ENCODE measurements at places on chromosomes 1 and 21.
A peak's percentile ranks its signal among the peaks of the same experiment; 100 is the strongest.

- DNase-seq, result no peak
Measured at GRCh38 chr1:195740862-195741261, 867.4 kb downstream of the KCNT2 start.

GRCh38 chr1:246677842-246678241 lies 46.4 kb upstream of the SCCPDH start:
- no peak for DNase-seq

- no peak for DNase-seq
Measured at GRCh38 chr1:53777272-53777671, 38.3 kb upstream of the GLIS1 start.

DNA sequence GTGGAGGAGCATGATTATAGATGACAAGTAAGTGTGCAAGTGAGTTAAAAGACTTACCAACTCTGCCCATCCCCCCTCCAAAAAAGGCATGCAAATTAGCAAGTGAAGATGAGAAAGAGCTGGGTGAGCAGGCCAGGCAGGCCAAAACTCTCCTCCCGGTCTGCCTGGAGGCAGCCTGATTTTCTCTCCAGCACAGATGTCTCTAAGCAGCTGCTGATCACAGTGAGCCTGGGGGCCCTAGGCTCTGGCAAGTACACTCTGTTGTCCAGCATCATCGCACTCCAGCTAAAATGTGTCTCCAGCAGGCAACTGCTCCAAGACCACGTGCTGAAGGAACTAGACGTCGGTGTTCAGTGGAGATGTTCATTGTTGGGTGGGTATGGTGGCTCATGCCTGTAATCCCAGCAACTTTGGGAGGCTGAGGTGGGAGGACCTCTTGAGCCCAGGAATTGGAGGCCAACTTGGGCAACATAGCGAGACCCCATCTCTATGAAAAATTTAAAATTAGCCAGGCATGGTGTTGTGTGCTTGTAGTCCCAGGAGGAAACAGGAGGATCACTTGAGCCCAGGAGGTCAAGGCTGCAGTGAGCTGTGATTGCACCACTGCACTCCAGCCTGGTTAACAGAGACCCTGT lies 56.7 kb upstream of the PUM1 start:
- peak; percentile 61 for DNase-seq

GRCh38 chr1:41650028-41650880 lies 165.8 kb upstream of the EDN2 start:
- no peak for DNase-seq

DNA sequence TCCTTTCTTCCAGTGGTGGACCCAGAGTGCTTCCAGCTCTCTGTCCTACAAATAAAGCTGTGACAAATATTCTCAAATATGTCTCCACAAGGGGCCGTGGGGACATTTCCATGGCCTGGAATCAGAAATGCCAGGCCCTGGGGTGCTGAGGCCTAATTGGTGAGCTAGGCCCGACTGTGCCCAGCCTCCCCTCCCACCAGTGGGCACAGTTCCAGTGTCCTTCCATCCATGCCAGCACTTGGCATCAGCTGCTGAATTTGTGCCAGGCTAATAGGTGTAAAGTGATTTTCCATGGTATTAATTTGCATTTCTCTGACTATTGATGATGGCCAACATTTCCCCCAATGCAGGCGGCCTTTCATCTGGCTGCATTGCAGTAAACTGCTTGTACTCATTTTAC lies 48.5 kb upstream of the B3GALT5 start:
- no peak for DNase-seq

DNA sequence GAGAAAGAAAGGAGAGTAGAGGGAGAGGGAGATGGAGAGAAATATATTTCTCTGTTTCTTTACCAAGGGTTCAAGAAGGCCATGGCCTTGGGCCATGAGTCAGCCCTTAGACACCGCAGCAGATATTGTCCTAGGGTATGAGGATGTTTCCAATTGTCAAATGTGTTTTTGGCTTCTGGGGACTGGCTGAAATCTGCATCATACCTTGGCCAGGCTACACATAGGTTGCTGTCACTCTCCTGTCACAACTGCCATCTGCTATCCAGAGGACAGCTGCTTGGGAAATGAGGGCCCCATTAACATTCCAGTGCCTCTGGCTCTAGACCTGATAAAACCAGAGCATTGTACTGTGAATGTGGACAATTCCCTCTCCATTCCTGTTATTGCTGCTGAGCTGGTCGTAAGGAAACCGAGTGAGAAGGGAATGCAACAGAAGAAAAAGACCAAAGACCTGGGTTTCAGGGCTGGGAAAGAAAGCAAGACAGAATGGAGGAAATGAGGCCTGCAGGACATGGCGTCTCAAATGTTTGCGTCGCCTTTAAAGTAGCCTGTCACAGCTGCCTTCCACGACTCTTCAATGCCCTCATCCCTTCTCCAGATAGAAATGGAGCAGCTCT lies 8.8 kb upstream of the PIGC start:
- no peak for DNase-seq

GRCh38 chr21:30718239-30718909 lies at the start of gene KRTAP21-3:
TSS of gene KRTAP21-3 (minus strand) at chr21:30718777. CDS start at chr21:30718759, 18 bp downstream.
- no peak for DNase-seq

- no peak for DNase-seq
Measured at GRCh38 chr1:183273300-183273699, 87.2 kb downstream of the LAMC2 start.

DNA sequence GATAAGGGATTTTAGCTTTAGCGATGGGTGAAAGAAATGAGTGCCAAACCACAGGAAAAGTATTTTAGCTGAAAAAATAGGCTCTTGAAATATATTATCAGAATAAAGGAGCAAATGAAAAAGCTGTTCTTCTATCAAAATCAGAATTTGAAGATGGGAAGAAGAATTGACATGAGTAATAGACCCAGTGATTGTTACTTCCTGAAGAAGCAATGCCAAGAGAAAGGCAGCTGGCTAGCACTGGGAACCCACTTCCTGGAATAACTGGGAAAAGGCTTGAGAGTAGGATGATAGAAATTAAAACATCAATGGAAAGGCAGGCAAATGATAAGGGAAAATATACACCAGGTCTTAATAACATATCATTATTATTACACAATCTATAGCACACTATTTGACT lies 29.9 kb upstream of the LYPLAL1 start:
- DNase-seq, result no peak

GRCh38 chr1:3547055-3548005 lies 64.0 kb downstream of the MEGF6 start:
- peak; percentile 63 for DNase-seq

GRCh38 chr1:32872192-32872460 lies 1.4 kb upstream of the FNDC5 start:
- no peak for DNase-seq

DNA sequence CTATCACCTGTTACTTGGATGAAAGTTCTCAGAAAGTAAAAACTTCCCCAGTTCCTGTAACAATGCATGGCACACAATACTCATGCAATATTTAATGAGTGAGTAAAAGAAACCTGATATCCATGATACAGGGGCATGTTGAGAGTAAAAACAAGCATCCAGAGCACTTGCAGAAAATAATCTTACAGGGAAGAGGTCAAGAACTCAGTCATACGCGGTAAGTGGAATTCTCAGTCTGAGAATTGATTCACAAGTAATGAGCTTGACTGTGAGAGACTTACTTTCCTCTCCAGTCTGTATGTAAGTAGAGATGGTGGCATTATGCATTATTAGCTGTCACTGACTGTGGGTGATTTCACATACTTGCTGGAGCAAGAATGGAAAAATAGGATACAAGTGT lies 976.9 kb downstream of the BRINP3 start:
- DNase-seq, result no peak

DNA sequence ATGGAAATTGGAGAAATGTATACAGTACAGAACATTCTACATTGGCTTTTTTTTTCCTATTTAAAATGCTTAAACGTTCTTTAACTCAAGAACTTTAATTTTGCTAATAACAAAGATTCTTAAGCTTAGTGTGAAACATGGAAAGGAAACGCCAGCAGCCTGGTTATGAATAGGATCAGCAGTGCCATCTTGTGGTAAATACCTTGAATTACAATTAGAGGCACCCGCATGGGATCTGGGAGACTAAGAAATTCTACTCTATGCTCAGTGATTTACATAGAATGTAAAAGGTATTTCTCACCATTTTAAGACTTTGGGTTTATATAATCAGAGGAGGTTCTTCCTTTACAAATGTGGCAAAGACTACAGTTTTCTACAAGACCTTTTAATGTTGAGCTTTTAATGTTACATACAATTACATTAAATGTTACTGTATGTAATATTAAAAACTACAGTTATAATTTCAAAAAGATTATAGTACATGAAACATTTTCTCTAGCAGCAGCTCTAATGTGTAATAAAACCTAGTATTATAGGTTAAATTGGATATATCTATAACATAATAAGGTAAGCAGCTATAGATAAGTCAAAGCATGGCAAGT lies 32.1 kb upstream of the APOBEC4 start:
- peak; percentile 87 for DNase-seq

DNA sequence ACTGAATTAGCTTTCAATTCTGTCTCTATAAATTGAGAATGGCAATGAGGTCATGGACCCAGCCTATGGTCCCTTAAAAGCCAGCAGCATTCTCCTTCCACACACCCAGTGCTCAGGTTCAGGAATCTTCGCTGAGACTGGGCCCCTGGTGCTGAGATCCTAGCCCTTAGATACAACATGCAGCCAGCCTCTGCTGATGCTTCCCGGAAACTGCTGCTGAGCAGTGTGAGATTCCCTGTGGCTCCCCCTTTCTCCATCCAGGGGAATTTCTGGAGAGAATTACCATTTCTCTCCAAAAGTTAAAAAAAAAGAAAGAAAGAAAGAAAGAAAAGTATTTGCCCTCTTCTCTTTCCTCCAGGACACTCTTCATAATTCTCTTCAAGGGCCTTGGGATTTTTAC lies 31.7 kb upstream of the RALGPS2 start:
- DNase-seq, result peak; percentile 84

GRCh38 chr1:214076708-214077065 lies 88.9 kb downstream of the PROX1 start:
- no peak for DNase-seq

- peak; percentile 86 for DNase-seq
Measured at GRCh38 chr1:201537891-201538611, 876 bp upstream of the NAV1 start.

GRCh38 chr1:22831729-22832413 lies 121.2 kb downstream of the EPHB2 start:
- DNase-seq, result peak; percentile 42

DNA sequence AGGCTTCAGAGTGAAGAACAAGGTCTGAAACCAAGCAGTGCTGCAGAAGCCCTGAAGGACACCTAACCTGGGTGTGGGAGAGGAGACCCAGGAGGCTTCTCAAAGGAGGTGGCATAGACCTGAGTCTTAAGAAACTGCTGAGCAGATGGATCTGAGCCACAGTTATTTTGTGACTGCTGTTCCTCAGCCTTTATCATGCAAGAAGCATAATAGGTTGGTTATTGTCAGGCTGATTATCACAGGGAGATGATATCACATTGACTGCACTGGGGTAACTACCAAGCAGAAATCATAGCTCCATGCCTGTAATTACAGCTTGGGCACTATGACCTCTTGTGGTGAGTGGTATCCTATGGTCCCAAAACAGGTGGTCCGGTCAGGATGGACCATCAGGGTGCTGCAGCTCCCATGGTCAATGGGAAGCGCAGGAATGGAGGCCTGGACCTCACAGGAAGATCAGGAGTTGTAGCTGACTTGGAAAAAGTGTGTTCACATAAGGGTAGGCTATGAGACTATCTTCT lies 11.5 kb upstream of the ATP2B4 start:
- no peak for DNase-seq

- peak; percentile 61 for DNase-seq
Measured at GRCh38 chr1:147243228-147243685, 773 bp downstream of the CHD1L start.

GRCh38 chr1:67041841-67042503 lies 12.0 kb downstream of the SLC35D1 start:
- DNase-seq, result no peak

GRCh38 chr21:23374155-23374554 lies 2233.1 kb downstream of the MRPL39 start:
- DNase-seq, result no peak

GRCh38 chr1:63662056-63662836 lies 69.0 kb downstream of the PGM1 start:
- peak; percentile 16 for DNase-seq

DNA sequence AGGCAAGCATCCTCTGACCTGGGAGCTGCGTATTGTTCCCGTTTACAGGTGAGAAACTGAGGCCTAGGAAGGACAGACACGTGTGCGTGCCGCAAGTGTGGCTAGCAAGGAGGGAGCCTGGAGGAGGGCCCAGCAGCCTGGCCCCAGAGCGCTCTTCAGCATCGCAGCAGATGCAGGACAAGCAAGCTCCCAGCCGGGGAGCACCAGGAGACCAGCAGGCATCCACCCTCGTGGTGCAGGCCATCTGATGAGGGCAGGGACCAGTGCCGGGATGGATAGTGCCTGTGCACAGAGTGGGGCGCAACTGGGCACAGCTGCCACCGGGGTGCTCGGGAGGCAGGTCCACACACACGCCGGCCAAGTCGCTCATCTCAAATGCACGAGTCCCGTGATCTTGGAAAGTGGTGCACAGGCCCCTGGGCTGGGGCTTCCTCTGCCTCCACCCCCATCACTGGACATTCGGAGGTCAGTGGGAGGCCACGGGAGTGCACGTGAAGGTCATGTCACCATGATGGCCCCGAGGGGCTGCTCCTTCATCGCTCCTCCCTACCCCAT lies 55.1 kb downstream of the COL18A1 start:
- no peak for DNase-seq

- DNase-seq, result no peak
Measured at GRCh38 chr1:105914403-105914802, 1142.1 kb upstream of the PRMT6 start.

DNA sequence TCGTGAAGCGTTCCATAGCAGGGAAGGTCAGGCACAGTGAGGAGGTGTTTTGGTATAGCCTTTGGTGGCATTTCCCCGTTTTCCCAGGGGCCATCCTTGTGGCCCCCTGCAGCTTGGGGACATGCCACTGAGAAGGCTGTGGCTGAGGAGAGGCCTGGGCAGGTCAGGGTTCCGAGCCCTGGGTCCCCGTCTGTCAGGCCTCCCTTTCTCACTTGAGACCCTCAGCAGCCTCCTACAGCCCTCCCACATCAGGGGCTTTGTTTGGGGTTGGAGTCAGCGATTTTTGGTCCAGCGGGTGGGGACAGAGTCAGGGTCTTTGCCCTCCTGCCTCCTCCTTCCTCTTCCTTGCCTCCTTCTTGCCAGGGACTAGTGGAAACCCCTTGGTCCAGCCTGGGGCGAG lies 22.2 kb downstream of the LDLRAP1 start:
- no peak for DNase-seq

DNA sequence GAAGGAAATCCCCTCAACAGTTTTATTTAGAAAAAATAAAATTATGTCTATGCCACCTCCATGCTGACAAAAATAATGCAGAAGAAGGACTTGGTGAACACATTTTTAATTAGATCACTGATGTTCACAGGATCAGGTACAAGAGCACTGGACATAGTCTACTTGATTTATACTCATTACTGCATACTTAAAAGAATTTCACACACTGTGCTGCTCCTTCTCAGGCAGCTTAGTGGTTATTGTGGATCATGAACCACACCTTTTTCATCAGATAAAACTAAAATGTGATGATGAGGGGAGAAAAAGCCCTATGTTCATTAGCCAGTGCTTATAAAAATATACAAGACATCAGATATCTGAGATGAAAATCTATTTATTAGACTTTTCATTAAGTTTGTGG lies 103.3 kb upstream of the DPH5 start:
- no peak for DNase-seq

GRCh38 chr1:210340841-210341240 lies 12.1 kb downstream of the HHAT start:
- DNase-seq, result no peak

GRCh38 chr1:193326296-193326695 lies 139.9 kb upstream of the B3GALT2 start:
- DNase-seq, result peak; percentile 39

- peak; percentile 67 for DNase-seq
Measured at GRCh38 chr1:160942926-160943325, 11.7 kb downstream of the ITLN2 start.

- DNase-seq, result no peak
Measured at GRCh38 chr1:1841575-1841995, 49.3 kb downstream of the GNB1 start.
